Skin of body (tissue), 3 donors: ENCODE measurements at places on chromosomes 16 and 17. TPM values are rescaled to one million over a fixed set of nuclear protein-coding genes. Genes with fewer than 3 reads are reported as not detected.
A peak's percentile ranks its signal among the peaks of the same experiment; 100 is the strongest.

- no peak for DNase-seq
Measured at GRCh38 chr16:9308850-9309249, 217.4 kb downstream of the HAPSTR1 start.

DNA sequence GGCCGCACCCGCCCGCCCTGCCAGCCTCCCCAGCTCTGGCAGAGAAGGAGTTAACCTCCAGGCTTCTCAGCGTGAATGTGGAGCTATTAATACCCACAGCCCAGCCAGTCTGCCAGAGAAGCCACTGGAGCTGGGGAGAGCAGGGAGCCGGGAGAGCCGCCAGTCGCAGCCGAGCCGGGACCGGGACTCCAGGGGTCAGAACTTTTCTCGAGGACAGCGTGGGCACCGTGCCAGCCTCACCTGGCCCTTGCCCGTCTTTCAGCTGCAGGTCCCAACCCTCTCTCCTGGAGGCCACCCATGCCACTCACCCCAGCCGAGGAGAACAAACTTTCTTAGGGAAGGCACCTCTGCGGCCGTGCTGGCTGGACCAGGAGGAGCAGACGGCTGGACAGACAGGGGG is 33.8 kb upstream of the SBK1 start:
- DNase-seq, result no peak

MRM3 gene
- 15.4 TPM for total RNA-seq

HSD11B2 gene
- total RNA-seq, result 7.5 TPM

- no peak for DNase-seq
Measured at GRCh38 chr16:27803775-27804549, 254.0 kb downstream of the KATNIP start.

- no peak for DNase-seq
Measured at GRCh38 chr17:66885417-66885816, 50.5 kb downstream of the CACNG5 start.

CES3 gene
- not detected for total RNA-seq

DNA sequence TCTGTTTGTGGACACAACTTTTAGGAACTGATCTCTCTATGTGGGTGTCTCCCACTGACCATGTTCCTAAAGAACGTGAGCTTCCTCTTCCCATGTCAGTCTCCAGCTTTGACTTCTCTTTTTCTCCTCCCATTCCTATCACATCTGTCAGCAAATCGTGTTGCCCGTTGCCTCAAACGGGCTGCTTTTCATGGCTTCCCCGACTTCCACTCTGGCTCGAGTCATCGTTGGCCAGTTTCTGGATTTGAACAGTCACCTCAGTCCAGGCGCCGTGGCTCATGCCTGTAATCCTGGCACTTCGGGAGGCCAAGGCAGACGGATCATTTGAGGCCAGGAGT is 5.4 kb downstream of the ABCC1 start:
- DNase-seq, result no peak

DNA sequence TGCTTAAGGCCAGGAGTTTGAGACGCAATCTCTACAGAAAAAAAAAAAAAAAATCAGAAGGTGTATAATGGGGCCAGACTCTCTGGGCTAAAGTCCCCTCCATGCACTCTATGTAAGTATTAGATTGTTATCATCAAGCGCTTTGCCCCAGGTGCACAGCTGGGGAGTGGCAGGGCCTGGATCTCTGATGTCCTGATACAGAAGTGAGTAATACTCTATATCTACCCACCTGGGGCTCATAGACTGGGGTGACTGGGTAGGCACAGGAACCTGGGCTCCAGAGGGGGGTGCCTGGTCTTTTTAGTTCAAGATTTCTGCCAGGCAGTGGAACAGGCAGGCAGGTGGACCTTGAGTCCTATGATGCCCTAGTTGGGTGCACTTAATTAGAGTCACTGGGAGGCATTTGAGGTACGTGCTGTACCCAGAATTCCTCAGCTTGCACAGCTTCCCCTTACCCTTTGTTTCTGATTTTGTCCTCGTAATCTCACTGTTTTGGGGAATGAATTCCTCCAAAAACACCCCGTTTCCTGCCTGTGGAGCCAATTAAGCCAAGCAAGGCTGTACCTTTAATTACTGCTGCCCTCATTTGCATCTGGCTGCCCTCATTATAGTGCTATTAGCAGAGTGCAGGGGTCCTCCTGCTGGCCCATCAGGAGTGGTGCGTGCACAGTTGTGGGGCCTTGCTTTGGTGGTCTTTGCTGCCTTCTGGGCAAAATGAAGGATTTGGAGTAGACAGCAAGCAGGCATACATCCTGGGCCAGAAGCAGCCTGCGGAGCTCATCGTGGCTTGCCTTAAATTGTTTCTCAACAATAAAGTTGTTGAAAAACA is 239.0 kb downstream of the SNX29 start:
- DNase-seq, result no peak

GRCh38 chr17:43891851-43892646 is 15.3 kb downstream of the MPP2 start:
- DNase-seq, result peak; percentile 63

KCNJ12 gene
- total RNA-seq, result 3.1 TPM

TVP23A gene
- total RNA-seq, result 1.2 TPM

GRCh38 chr17:67659028-67659427 is 58.7 kb upstream of the NOL11 start:
- DNase-seq, result no peak

GRCh38 chr17:64941761-64942160 is 22.5 kb upstream of the LRRC37A3 start:
- no peak for DNase-seq

DNA sequence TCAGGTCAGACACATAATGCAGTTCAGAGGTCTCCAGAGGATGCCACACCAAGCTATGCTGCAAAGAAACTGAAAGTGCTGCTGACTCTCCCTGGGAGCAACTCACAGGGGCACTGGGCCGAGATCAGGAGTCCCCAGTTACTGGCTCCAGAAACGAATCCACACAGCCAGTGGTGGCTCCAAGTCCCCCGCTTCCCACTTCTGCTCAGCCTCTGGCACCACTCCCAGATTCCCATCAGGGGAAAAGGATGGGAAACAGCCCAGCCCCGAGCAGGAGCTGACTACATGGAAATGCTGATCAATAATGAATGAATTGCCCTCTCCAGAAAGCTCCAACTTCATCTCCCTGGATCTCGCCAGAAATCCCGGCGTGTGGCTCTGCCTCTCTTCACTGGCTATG is 62.3 kb upstream of the CDH5 start:
- DNase-seq, result peak; percentile 42

DNA sequence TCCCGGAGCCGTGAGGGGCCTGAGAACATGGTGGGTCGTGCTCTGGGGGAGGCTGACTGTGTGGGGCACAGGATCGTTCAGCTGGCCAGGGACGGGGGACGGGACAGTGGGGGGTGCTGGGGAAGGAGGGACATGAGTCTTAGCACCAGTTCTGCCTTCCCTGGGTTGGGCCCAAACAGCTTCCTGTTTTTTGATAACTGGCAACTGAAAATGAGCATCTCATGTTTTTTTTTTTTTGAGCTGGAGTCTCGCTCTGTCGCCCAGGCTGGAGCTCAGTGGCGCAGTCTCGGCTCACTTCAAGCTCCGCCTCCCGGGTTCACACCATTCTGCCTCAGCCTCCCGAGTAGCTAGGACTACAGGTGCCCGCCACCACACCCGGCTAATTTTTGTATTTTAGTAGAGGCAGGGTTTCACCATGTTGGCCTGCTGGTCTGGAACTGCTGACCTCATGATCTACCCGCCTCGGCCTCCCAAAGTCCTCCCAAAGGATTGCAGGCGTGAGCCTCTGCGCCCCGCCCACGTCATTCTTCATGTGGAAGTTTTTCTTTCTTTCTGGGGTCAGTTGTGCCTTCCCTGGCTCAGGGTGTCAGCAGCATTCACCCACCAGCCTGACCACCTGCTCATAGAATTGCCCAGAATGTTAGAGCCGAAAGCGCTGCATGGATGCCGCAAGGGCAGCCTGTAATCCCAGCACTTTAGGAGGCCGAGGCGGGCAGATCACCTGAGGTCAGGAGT is 6.4 kb downstream of the ASPSCR1 start:
- no peak for DNase-seq

DNA sequence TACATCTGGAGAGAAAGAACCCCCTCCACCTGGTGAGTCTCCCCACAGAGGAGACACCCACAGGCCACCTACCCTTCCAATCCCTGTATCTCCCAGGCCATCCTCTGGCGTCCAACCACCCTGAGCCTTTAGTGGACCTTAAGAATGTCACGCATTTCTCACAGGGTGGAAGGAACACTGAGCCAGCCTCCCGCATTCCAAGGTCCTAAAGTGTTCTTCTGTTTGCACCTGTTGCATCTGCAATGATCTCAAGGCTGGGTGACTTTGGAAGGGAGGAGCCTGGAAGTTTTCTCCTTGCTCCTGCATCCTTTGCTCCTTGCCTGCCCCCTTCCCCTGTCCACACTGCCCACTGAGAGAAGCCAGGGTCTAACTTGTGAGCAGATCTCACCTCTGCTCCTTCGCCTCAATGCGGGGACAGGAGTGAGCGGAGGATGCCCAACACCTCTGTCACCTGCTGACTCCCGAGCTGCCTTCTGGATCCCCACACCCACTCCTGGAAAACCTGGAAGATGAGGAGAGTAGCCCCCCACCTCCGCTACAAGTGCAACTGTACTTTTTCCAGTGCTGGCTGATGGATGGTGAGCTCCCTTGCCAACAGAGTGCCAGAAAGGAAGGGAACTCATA is 3.7 kb downstream of the CHST5 start:
- no peak for DNase-seq

DNA sequence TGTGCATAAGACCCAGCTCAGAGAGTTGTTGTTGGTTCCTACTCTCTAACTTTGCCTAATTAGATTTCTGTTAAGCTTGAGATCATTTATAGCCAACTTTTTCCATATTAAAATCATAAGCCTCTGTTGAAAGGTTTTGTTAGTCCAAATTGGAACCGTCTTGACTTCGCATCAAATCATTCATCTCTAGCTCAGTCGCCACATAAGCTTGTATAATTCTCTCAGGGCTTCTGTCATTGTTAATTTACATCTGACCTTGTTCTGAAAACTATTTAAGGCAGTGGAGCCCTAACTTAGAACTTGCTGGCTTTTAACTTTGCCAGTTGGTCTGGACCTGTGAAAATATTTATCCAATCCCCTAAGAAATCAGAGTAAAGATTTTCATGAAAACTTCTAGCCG is 107.2 kb downstream of the PITPNC1 start:
- DNase-seq, result no peak

DYNLRB2 gene
- 0.59 TPM for total RNA-seq

MT3 gene
- not detected for total RNA-seq

DNA sequence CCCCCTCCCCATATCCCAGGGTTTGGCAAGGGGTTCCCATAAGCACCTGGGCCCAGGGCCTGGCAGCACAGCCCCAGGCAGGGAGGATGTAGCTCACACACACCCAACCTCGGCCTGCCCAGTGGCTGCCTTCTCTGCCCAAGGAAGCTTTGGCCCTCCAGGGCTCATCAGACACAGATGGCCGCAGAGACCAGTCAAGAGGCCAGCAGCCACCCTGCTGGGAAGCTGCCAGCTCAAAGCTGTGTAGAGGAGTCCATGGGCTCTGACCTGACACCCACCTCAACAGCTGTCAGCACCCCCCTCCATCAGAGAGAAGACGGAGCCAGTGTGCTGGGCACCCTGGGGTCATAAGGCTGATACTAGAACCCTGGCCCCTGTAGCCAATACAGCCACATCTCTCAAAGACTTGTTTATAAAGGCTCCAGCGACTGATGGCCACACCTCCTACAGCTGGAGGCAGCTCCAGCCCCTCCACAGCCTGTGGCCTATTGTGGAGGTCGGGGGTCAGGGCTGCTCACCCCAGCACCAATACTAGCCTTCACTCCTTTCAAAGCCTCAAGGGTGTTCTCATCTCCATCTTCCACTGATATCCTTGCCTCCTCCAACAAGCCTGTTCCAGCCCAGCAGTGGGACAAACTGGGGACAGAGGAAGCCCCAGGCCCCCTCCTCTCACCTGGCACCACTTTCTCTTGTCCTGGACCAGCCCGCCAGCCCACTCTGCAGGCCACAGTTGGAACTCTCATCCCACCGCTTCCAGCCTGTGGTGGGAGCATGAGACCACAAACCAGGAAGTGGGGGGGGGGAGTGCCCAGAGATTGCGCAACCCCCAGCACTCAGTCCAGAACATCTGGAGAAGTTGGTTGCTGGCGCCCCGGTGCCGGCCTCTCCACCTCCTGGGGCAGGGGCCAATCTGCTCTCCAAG is 2.2 kb upstream of the MPG start:
- peak; percentile 61 for DNase-seq

DNA sequence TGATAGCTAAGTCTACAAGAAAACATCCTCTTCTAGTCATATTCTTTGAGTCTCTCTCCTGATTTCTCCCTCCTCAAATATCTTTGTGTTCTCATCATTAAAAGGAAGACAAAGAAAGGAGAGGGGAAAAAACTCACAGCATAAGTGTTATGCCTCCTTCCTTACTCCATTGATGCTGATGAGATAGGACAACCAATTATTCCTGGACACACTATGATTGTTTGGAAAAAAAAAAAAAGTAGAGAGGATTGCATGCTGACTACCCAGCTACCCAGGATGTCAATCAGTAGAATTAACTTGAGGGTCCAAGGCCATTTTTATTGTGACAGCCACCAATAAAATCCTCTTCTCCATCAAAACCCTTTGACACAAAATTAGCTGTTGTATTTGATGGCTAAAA is 299.1 kb upstream of the CDH8 start:
- DNase-seq, result no peak

DNA sequence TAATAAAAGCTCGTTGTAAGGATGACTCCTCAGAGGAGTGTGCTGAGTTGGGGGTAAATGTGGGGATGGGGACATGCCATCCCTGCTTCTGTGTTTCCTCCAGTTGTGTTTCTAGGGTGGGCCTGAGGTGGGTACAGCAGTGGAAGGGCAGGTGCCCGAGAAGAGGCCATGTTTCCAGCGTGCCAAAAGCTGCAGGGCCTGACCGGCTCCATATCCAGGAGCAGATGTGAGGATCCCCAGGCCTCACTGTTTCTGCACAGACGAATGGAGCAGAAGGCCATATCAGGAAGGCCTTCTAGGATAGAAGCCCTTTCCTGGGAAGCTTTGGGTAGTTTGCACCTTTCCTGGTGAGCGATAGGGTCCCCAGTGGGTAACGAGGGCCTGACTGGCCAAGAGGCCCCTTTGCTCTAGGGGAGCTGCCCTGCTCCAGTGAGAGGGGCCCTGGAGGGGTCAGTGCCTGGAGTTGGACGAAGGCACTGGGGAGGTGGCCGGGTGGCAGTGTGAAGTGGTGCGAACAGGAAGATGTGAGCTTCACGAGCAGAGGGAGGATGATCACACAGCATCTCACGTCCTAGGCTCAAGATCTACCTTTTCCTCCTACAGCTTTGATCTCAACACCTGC is 62.9 kb downstream of the SHISA6 start:
- no peak for DNase-seq

DNA sequence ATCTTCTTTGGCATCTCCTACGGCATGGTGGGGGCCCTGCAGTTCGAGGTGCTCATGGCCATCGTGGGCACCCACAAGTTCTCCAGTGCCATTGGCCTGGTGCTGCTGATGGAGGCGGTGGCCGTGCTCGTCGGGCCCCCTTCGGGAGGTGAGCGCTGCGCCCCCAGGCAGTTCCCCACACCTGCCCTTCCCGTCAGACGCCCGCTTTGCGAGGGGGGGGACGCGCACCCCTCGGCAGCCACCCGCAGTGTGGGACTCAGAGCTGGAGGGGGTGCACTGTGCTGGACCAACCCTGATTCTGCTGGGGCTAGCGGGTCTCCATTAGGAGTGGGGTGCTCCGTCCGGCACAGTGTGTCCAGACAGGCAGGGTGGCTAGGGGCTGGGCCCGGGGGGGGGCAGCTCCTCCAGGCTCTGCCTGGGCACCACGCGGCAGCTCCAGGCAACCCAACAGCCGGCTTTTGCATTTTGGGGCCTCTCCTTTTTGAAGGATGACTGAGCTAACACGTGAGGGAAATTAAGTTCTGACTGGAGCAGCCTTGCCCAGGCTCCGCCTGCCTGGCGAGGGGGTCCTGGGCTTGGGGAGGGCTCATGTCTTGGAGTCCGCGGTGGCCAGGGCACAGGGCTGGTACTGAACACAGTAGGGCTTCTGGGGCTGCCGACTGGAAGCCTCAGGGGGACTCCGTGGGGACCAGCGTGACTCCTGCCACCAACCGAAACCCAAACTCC is 9.1 kb downstream of the SLC16A3 start:
- DNase-seq, result no peak
